Activated CD4-positive, alpha-beta memory T cell treated with anti-CD3 and anti-CD28 coated beads for 36 hours (primary cell): ENCODE measurements at places on chromosomes 7 and 10. TPM values are rescaled to one million over a fixed set of nuclear protein-coding genes. Genes with fewer than 3 reads are reported as not detected.

Gene CFAP46
- not detected for total RNA-seq

- no peak for DNase-seq
Observed at GRCh38 chr10:116608686-116609594, 11.8 kb upstream of the PNLIPRP2 start.

- DNase-seq: no peak
Observed at GRCh38 chr10:25506821-25507335, 332.1 kb downstream of the GPR158 start.

GRCh38 chr7:41134300-41135255, 568.3 kb downstream of the INHBA start:
- DNase-seq: no peak

GRCh38 chr7:33201821-33202220, 72.5 kb downstream of the BBS9 start:
- DNase-seq: no peak

DNA sequence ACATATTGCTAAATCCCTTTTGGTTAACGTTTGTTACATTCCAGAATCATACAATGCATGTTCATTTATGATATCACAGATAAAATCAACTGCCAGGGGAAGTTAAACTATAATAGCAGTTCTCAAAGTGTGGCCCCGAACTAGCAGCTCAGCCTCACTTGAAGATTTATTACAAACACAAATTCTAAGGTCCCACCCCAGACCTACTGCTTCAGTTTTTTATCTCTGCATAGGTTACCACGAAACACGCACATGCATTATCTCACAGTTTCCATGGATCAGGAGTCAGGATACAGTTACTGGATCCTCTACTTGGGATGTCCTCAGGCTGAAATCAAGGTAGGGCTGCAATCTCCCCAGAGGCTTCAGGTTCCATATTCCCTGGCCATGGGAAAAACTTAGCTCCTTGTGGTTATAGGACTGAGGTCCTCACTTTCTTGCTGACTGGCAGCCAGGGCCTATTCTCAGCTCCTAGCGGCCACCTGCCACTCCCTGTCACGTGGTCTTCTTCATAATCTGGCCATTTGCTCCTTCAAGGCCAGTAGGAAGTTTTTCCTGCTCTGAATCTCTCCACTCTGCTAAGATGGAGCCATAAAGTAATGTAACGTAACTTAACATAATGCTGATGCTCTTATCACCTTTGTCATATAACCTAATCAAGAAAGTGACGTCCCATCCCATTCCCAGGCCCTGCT, 50.5 kb upstream of the YAE1 start:
- DNase-seq: no peak

- DNase-seq: no peak
Observed at GRCh38 chr10:27696466-27696865, 49.2 kb downstream of the MKX start.

- DNase-seq: no peak
Observed at GRCh38 chr10:112585126-112585525, 138.1 kb downstream of the VTI1A start.

- no peak for DNase-seq
Observed at GRCh38 chr7:45199506-45199905, 41.9 kb downstream of the RAMP3 start.
